ENCODE measurements at places on chromosomes 2 and 18. TPM values are rescaled to one million over a fixed set of nuclear protein-coding genes. Genes with fewer than 3 reads are reported as not detected.

The KCNG2 gene
- 0.37 TPM for total RNA-seq

The CXCR1 gene
- total RNA-seq, result 0.21 TPM

GRCh38 chr2:29011418-29012060 lies 30.4 kb downstream of the TOGARAM2 start:
- peak; percentile 50 for ATAC-seq

DNA sequence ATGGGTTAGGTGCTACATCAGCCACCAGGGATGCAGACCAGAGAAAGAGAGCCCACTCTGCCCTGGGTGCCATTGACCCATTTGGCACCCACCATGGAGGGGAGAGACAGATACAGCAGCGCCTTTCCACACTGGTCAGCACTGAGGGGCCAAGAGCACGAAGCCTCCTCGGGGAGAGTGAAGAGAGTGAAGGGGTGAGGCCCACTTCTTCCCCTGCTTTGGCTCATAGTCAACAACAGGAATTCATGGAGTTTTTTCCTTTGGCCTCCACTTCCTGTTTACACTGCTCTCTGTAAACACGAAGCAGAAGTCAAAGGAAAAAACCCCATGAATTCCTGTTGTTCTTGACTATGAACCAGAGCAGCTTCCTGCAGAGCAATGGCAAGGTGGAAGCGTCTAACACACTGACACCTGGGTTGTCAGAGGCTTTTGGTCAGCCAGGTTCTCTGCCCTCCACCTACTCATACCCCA lies 80.0 kb downstream of the CCDC93 start:
- no peak for ATAC-seq

DNA sequence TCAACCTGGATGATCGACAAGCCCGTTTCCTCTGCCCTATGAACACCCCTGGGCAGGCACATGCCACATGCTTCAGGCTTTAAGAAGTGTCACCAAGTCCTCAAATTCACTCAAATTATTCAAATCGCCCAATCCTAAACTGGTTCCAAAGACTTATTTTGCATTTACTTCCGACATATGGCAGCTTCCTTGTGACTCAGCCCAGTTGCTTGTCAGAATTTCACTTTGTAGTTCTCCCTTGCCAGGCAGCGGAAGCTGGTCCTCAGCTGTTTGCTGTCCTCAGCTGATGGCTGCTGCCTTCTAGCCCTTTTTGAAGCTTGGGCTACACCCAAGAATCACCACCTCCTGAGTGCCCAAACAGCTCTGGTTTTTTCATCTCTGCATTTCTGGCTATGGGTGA lies 105.4 kb upstream of the LMAN1 start:
- no peak for ATAC-seq

DNA sequence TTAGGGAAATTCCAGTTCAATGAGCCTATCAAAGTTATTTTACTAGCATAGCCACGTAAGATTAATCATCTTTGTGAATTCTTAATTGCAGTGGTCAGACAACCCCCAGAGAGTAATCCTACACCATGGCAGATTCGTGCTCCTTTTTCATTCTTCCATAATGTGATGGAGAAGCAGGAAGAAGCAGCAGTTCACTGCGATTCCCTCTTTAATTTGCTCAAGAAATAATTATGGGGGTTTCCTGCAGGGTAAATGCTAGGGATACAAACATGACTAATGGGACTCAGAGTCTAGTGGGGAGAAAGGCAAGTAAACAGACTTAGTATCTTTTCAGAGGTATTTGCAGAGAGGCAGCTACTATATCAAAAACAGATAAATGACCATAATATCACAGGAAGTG lies 175.8 kb upstream of the HNRNPA3 start:
- ATAC-seq, result peak; percentile 8

Measured in motor neuron (in vitro differentiated cells).